Transverse colon (tissue), 4 donors: ENCODE measurements at places on chromosomes 16 and 17. TPM values are rescaled to one million over a fixed set of nuclear protein-coding genes. Genes with fewer than 3 reads are reported as not detected.

C17orf107 gene
- total RNA-seq, result 2.1 TPM

CTU2 gene
- 5.6 TPM for total RNA-seq

KCNAB3 gene
- 1.6 TPM for total RNA-seq

CHD9NB gene
- not detected for total RNA-seq

TP53TG3E gene
- not detected for total RNA-seq

TAC4 gene
- not detected for total RNA-seq

DNA sequence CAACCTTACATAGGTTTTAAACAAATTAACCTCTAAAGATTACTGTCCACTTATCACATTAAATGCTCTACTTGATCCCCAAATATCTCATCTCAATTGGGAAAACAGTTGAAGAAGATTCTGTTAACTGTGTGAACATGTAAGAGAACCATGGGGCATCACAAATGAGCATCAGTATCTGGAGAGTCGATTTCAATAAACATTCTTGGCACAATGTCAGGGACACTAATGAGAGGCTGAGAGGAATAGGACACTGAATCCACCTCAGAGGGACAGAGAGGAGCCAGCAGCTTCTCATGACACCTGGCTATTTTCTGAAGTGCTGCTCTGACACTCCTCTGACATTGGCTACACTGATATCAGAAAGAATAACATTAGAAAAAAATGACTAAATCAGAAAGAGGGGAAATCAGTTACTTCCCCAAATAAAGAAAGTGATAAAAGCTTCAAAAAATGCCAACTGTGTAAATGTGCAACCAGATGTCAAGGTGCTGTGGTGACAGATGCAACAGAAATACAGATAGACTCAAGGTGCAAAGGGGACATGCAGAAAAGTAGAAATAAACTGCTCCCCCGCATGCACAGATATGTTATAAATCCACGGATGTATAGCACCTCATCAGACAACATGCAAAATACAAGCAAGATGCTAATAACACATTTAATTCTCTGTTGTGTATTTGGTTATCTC lies 67.4 kb downstream of the SNX11 start:
- H3K4me3 ChIP-seq, result no peak overlapping the region
- no peaks in the 10 kb centered on the region for H3K36me3 ChIP-seq
- H3K27ac ChIP-seq, result no peak overlapping the region

- DNase-seq, result no peak
- H3K4me3 ChIP-seq, result no peak overlapping the region
- H3K27me3 ChIP-seq, result no peaks in the 10 kb centered on the region
- no peaks in the 10 kb centered on the region for H3K36me3 ChIP-seq
- peaks cover 23% of the 10 kb centered on the region for H3K4me1 ChIP-seq
- no peak overlapping the region for H3K27ac ChIP-seq
Measured at GRCh38 chr17:50957600-50958575, 91.7 kb upstream of the TOB1 start.

DNA sequence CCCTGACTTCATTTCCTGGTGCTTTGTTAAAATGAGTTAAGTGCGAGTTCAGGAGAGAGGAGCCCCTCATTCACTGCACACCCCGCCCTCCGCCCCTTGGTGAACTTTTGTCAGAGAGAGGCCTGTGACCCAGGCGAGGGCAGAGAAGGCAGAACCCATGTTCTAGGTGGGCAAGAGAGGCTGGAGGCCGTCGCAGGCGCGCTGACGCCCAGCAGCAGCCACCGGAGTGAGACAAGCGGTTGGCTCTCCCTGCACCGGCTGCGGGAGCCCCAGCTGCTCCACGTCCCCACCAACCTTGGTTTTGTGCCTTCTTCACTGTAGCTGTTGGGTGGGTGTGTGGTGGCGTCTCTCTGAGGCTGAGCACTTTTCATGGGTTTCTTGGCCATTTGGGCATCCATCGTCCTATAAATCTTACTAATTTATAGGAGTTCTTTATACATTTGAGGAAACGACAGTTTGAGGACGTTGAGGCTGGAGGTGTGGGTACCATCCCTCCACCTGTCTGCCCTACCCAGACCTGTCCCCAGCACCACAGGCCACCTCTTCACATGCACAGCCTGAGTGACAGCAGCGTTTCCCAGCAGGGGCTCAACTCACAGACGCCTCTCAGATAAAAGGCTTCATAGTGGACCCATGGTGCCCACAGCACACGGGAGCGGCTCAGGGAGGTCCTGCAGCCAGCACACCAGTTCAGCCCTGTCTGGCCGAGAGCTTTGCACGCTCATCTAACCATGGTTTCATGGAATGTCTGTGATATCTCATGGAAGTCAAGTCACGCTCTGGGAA lies 45.2 kb upstream of the CBFA2T3 start:
- H3K4me3 ChIP-seq, result no peak overlapping the region
- DNase-seq, result no peak
- peaks cover 19% of the 10 kb centered on the region for H3K27me3 ChIP-seq
- H3K4me1 ChIP-seq, result no peaks in the 10 kb centered on the region
- no peaks in the 10 kb centered on the region for H3K36me3 ChIP-seq
- H3K27ac ChIP-seq, result no peak overlapping the region

DNA sequence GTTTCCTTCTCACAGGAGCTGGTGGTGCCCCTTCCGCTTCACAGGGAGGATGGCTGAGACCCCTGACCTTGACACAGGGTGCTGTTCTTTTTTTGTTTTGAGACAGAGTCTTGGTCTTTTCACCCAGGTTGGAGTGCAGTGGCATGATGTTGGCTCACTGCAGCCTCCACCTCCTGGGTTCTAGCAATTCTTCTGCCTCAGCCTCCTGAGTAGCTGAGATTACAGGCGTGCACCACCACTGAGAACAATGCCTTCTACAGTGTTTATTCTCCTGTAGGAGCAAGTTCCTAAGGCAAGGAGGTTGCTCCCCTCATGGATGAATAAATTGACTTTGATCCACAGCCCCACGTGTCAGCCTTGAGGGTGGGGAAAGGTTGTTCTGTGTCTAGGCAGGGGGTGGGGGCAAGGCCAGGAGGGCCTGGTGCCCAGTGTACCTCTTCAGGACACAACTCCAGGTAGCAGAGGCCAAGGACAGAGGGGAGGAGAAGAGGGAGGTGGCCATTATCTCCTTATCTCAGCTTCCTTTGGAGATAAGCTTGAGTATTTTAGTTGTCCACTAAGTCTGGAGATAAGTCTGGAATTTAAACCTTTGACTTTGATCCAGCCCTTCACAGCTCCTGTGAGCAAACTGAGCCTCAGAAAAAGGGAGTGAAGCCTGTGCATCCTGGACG lies 159.4 kb downstream of the SEC14L1 start:
- no peaks in the 10 kb centered on the region for H3K36me3 ChIP-seq
- DNase-seq, result no peak
- H3K27ac ChIP-seq, result no peak overlapping the region
- no peak overlapping the region for H3K4me3 ChIP-seq

DNA sequence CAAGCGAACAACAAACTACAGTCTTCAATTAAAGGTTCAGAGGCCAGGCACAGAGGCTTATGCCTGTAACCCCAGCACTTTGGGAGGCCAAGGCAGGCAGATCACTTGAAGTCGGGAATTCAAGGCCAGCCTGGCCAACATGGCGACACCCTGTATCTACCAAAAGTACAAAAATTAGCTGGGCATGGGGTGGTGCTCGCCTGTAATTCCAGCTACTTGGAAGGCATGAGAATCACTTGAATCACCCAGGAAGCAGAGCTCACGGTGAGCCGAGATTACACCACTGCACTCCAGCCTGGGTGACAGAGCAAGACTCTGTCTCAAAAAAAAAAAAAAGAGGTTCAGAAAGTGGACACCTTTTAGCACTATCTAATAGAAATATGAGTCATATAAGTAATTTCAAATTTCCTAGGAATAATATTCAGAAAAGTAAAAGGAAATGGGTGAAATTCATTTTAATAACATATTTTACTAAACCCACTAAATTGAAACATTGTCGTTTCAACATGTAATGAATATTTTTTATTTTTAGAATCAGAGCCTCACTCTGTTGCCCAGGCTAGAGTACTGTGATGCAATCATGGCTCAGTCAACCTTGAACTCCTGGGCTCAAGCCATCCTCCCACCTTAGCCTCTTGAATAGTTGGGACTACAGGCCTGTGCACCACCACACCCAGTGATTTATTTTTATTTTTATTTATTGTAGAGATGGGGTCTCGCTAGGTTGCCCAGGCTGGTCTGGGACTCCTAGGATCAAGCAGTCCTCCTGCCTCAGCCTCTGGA lies 15.2 kb upstream of the MARCHF10 start:
- DNase-seq, result no peak
- no peaks in the 10 kb centered on the region for H3K27me3 ChIP-seq
- no peaks in the 10 kb centered on the region for H3K4me1 ChIP-seq
- no peak overlapping the region for H3K27ac ChIP-seq
- no peak overlapping the region for H3K4me3 ChIP-seq

DNA sequence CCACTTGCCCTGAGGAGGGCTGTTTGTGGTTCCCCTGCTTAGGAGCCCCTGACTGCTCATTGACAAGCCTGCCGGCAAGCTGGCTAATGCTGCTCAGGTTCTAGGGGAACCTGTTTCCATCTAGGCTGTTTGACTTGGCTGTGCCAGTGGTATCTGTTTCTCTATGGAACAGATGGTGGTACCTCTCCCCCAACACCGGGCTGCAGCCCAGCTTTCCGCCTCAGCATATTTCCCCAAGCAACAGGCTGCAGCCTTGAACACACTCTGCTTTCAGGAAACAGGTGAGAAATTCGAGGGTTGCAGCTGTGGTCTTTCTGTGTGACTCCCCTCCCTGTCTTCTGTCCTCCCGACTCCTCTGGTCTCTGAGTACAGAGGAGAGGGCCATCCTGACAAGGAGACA lies 132.3 kb downstream of the TMEM132E start:
- no peak for DNase-seq
- H3K27ac ChIP-seq, result no peak overlapping the region
- no peak overlapping the region for H3K4me3 ChIP-seq

DNA sequence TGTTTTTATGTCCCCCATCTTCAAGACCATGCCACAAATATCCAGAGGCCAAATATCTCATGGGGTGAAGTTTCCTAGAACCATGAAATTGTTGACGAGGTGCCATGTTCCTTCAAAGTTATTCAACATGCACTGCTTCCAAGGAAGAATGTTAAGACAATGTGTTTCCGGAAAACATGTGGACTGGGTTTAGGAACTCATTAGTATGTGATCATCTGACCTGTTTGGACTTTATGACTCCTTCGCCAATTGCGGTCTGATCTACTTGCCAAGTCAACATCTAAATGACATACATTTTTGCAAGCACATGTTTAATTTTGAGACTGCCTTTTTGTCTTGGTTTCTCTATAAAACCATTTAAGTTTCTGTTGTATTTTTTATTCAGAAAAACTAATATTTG lies 234.8 kb downstream of the MAF start:
- no peaks in the 10 kb centered on the region for H3K4me1 ChIP-seq
- H3K27me3 ChIP-seq, result no peaks in the 10 kb centered on the region
- no peak for DNase-seq

GRCh38 chr16:81879625-81880024 lies 100.5 kb downstream of the PLCG2 start:
- no peak for DNase-seq
- H3K27me3 ChIP-seq, result no peaks in the 10 kb centered on the region
- no peak overlapping the region for H3K4me3 ChIP-seq
- H3K36me3 ChIP-seq, result no peaks in the 10 kb centered on the region
- no peaks in the 10 kb centered on the region for H3K4me1 ChIP-seq
- no peak overlapping the region for H3K27ac ChIP-seq

DNA sequence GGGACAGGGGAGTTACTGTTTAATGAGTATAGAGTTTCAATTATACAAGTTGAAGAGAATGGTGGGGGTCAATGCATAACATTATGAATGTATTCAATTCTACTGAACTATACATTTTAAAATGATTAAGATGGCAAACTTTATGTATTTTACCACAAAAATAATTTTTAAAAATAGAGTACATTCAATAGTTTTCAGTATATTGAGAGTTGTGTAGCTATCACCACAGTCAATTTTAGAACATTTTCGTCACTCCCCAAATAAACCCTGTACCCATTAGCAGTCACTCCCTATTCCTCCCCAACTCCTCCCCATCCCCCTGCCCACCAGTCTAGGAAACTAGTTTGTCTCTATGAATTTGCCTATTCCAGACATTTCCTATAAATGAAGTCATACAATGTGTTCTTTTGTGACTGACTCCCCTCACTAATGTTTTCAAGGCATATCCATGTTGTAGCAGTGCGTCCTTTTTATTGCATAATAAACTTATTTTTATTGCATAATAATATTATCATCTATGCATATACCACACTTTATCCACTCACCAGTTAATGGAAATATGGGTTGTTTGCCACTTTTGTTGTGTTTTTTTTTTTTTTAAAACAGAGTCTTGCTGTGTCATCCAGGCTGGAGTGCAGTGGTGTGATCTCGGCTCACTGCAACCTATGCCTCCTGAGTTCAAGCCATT lies 52.5 kb upstream of the ERN1 start:
- no peak overlapping the region for H3K4me3 ChIP-seq
- no peaks in the 10 kb centered on the region for H3K27me3 ChIP-seq
- no peaks in the 10 kb centered on the region for H3K36me3 ChIP-seq
- no peak for DNase-seq

GRCh38 chr16:87524407-87524806 lies 31.6 kb upstream of the ZCCHC14 start:
- no peaks in the 10 kb centered on the region for H3K36me3 ChIP-seq
- peaks cover 3% of the 10 kb centered on the region for H3K27me3 ChIP-seq
- no peaks in the 10 kb centered on the region for H3K4me1 ChIP-seq
- no peak overlapping the region for H3K4me3 ChIP-seq
